ENCODE measurements at places on chromosomes 13 and 19.

- no peak for DNase-seq
These were observed 536 bp upstream of the NCR1 start for GRCh38 chr19:54905421-54905802.

DNA sequence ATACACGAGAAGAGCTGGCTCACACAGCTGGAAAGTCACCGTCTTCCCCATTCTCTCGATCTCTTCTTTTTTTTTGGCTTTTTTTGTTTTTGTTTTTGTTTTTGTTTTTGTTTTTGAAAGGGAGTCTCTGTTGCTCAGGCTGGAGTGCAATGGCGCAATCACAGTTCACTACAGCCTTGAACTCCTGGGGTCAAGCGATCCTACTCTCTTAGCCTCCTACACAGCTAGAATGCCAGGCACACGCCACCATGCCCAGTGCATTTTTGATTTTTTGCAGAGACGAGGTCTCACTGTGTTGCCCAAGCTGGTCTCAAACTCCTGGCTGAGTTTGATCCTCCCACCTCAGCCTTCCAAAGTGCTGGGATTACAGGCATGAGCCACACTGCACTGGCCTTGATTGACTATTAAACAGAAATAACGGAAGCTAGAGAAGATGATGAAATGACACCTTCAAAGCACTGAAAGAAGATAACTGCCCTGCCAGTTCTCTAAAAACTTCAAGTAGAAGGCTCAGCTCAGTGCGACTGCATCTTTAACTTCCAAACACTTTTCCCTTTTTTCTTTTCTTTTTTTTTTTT lies 4.0 kb downstream of the FXYD3 start:
- no peak for DNase-seq

GRCh38 chr13:60328073-60328472 lies 68.9 kb upstream of the TDRD3 start:
- no peak for DNase-seq

GRCh38 chr19:7678971-7679751 lies 1.5 kb upstream of the TRAPPC5 start:
- DNase-seq, result no peak

GRCh38 chr19:34844277-34844676 lies 71.3 kb upstream of the ZNF599 start:
- DNase-seq, result no peak

- DNase-seq, result no peak
These were observed 177.0 kb upstream of the SLITRK6 start for GRCh38 chr13:85976242-85976641.

GRCh38 chr13:40479196-40479845 lies 187.1 kb downstream of the FOXO1 start:
- no peak for DNase-seq

- DNase-seq, result no peak
These were observed 72.3 kb upstream of the UQCRFS1 start for GRCh38 chr19:29285187-29285687.

- no peak for DNase-seq
These were observed 20.9 kb upstream of the CEBPA start for GRCh38 chr19:33323093-33323820.

- DNase-seq, result no peak
These were observed 123.0 kb downstream of the KDM4B start for GRCh38 chr19:5091684-5092480.

GRCh38 chr13:99656844-99657381 lies 155.6 kb downstream of the TM9SF2 start:
- DNase-seq, result no peak

- DNase-seq, result no peak
These were observed 6.4 kb downstream of the PNPLA6 start for GRCh38 chr19:7541828-7542443.

DNA sequence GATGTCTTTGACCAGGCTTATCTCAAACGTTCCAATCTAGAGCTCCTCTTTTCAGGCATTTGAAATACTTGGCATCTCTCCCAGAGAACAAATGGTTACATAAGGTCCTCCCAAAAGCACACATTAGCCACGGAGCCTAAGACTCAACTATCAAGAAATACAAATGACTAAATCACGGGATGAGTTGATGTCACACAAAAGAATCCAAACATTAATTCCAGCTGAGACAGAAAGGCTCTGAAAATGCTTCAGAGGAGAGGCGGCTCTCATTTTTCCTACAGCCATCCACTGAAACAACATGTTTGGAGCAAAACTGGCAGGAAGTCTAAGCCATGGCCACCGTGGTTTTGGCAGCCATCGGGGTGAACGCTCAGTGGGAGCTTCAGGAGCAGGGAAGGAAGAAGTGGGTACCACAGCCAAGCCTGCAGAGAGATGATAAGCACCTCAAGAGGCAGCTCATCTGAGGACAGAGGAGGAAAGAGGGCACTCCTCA lies 122.5 kb downstream of the STK24 start:
- DNase-seq, result peak; percentile 62

DNA sequence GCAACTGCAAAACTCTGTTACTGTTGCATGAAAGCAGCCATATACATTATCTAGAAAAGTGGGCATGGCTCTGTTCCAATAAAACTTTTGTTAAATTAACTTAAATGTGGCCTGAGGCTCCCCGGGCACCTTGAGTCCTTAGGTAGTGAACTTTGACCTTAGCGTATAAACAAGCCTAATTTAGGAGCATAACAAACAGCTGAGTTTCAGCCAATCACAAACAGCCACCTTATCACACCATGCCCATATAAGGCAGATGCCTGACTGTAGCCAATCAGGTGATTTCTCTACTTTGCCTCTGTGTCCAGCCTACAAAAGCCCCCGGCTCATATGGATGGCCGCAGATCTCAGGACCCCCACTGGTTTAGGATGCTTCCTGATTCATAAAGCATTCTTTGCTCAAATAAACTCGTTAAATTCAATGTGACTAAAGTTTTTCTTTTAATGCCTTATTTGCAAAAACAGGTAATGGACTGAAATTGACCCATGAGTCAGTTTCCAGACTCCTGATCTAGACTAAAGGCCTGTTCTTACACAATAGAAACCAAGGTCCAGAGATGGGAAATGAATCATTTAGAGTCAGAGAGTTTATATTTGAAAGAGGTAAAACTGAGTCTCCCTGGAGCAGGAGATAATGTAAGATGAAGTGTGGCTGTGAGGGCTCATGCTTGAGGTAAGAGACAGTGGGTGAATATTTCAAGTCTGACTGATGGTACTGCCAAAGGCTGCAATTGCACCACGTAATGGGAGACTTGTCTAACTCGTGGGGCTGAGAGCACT lies 130.2 kb downstream of the FGF9 start:
- peak; percentile 38 for DNase-seq

DNA sequence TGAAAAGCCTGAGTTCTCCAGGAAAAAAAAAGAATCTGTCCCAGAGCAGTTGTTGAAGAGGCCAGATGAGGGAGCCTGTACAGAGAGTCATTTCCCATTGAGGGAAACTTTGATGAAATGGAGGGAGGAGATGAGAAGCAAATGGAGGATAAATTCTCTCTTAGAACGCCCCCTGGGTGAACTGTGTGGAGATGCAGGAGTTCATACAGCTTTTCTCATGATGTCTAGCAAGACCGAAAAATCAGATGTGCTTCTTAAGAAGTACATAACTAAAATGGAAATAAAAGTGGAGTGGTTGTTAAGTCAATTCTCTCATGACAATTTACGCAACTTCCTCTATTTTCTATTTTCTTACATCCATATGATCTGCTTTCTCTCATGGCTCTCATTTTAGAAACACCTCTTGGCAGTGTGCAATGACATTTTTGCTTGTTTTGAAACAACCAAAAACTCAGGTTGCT lies 1263.1 kb downstream of the PCDH9 start:
- DNase-seq, result no peak

DNA sequence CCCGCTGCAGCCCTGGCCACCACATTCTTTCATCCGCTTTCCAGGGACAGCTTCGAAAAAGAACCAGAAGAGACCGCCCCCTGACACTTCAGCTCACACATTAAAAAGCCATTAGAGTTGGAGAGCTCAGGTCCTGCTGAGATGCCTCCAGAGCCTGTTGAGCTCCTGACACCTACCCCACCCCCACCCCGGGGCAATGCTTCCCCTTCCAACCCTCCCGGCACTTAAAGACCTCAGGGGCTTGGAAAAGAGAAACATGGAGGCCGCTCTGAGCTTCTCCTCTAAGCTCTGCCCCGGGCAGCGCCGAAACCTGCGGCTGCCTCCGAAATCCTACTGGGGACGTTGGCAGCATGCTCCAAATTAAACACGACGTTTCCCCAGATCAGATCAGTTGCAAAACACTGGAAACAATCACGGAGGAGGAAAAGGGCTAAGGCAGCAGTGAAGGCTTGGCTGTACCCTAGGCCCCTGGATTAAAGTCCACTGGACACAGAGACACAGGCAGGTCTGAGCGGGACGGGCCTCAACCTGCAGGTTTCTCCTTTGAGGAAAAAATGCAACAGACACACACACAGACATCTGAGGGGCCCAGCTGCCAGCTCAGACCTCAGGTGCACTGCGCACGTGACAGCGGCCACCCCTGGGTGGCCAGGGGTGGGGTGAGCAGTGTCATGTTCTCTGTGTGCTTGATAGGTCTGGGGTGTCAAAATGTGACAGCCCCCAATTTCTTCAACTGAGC lies 9.6 kb downstream of the SH3GL1 start:
- DNase-seq, result no peak

DNA sequence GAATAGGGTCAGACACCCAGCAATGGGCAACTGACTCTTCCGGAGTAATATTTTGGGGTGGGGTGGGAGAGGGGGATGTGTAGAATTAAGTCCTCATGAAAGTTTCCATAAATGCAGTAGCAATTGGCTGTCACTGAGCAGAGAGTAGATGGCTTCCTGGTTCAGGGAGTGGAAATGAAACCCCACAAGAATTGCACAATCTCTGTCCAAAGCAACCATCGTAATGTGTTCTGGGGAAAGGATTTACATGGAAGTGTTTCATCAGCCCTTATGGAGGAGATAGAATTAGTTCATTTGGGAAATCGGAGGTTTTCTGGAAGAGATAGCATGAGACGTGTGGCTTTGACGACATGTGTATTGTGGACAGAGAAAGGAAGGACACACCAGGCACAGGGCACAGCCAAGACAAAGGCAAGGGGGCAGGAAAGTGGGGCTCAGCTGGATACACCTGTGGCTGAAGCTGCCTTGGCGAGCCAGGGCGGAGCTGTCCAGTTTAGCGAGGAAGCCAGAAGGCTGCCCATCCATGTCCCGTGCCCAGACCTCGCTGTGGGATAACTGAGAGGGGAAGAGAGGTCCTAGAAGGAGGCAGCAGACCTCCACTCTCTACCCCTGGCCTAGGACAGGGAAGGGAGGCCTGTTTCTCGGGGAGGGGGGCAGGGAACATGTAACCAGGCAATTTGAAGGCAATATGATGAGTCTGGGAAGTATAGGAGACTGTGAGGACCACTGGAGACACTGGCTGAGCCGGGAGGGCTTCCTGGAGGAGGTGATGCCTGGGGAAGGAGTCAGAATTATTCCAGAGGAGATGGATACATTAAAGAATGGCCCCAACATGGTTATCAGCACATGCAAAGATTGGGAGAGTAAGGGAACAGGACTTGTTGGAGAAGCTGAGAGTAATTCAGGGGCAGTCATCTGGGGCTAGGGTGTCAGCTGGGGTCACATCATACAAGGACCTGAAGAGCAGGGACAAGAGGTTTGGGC lies 2.6 kb upstream of the CLEC4G start:
- no peak for DNase-seq

GRCh38 chr19:48120505-48120904 lies 9.9 kb upstream of the PLA2G4C start:
- no peak for DNase-seq

DNA sequence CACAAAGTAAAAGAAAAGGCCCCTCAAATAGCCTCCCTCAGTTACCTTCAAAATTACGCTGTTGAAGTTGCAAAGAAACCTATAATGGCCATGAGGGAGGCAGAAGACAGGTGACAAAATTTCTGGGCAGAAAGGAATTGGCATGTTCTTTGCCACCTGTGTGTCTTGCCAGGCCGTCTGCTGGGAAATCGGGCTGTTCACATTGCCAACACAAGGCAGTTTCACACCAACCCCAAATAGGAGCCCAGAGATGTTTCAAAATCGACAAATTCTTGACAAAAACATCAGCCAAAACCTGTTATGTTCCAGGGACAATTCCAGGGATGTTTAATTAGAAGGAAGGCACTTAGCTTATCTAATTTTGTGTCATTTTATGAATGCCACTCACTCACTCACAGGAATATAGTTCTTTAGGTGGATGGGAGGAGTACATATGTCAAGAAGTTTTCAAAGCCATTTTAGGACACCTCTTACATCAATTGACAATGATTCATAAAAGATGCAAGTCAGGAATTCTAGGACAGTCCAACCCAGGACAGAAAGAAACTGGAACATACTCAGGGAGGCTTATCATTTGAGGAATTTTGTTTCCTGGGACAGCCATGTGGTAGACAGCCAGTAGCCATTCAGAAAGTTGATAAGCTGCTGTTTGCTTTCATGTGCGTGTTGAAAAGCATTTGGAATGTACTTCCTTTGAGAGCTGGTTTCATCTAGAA lies 164.5 kb downstream of the RGCC start:
- DNase-seq, result no peak

GRCh38 chr19:52535771-52536447 lies 8.4 kb downstream of the ZNF808 start:
- no peak for DNase-seq

DNA sequence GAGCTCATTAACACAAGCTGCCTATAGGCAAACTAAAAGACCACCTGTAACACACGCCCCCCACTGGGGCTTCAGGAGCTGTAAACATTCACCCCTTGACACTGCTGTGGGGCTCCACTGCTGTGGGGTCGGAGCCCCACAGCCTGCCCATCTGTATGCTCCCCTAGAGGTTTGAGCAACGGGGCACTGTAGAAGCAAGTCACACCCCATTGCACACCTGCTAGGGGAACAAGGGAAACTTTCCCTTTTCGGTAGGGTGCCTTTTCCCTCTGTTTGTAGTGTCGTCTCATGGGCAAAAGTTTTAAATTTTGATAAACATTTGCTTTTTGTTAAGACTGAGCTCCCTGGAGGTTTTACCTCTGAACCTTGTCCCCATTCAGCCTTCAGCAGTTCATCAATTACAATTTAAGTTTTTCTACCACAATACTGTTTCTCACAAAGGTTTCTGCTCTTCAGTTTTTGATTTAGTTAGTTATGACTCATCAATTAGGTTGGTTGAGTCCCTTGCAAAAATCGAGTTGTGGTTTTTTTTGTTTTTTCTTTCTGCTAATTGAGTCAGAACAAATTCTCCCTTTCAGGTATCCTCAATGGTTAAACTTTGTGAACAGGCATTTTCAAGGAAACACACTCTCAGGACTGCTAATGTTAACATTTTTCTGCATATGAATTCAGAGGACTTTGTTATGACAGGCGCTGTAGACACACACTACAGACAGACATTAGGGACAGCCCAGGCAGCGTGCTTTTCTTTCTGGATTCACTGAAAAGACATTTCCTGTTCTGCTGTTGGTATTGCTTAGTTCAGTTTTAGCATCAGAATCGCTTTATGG lies 35.1 kb downstream of the ZNF433 start:
- peak; percentile 14 for DNase-seq

DNA sequence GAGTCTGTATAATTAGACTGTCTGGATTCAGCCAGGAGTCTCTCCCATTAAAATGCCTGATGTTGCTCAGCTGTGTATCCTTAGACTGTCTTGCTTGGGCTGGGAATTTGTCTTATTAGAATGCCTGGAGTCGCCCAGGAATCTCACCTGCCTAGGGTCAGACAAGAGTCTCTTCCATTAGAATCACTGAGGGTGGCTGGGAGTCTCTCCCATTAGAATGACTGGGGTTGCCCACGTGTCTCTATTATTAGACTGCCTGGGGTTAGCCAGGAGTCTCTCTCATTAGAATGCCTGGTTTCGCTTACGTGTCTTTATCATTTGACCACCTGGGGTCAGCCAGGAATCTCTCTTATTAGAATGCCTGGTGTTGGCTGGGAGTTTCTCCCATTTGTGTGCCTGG lies 1450.0 kb downstream of the UQCRFS1 start:
- DNase-seq, result no peak
